ENCODE measurements at places on chromosomes 7 and 10.

DNA sequence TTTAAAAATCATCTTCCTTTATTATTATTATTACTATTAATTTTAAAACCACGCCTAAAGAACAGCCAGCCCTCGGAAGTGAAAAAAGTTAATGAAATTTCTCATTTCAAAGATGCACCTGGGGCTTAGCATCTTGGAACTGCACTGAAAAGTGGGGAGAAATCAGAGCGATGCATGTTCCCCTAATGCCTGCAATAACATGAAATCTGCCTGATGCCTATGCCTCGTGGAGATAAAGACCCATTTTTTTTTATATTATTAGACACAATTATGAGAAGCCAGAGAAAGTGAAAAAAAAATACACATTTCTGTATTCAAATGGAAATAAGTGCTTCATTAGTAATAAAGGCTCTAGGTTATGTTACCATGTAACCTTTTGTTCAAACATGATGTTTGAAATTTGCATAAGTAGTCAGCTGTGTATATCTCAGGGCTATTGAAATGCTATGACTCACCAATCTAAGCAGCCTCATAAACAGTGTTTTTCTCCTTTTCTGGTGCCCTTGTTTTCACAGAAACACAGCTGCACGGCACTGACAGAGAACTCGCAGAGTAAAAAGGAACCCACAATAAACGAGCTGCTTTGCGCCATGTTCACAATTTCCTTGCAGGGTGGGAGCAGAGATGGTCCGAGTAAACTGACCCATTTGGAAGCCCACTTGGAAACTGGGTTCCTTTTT, 175.8 kb upstream of the PRKCQ start:
- DNase-seq = no peak

- DNase-seq = no peak
These were observed 21.8 kb upstream of the TECTB start for GRCh38 chr10:112261281-112261822.

DNA sequence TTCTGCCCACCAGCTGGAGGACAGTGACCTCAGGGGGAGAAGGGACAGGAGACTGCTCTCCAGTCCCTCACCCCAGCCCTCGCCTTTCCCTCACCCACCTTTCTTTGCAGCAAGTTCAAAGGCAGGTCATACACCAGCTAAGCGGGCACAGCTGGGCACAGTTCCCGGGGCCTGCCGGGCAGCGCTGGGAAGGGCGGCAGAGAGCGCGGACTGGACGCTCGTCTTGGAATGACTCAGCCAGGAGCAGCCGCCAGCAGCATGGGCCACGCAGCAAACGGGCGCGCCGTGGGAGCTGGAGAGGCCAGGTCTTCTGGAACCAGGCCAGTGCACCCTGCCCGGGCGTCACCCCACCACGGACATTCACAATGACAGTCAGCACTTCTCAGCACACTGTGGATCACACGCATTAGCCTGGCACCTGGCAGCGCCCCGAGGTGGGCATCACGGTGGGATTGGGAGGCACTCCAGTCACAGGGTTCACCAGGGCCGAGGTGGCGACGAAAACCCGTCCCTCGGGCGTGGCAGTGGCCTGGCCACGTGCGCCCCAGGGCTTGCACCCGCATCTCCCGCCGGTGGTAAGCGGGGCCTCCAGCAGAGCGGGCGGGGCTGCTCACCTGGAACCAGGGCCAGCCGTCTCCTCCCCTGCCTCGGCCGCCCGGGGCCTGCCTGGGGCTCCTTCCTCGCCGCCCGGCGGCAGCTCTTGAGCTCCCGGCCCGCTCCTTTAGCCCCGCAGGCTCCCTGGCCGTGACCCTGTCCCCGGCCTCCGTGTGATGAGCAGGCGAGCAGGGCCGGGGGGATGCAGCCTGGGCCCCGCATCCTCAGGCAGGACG, 29.0 kb upstream of the WDFY4 start:
- DNase-seq = peak; percentile 59

DNA sequence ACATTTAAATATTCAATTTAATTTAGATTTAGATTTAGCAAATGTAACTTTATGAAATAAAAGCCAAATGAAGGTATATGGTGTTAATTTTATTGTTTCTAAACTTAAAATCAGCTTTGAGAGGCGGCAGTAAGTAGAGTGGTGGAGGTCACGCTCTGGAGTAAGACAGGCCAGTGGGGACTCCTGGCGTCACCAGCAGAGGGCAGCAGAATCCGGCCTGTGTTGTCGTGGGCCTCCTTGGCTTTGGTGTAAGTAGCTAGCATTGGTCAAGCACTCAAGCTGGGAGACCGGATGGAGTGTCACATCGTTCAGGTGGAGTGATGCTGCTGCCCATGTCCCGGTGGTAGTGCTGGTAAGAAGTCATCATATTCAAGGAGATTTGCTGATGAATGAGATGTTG, 98.7 kb upstream of the DNAJB6 start:
- peak; percentile 50 for DNase-seq

DNA sequence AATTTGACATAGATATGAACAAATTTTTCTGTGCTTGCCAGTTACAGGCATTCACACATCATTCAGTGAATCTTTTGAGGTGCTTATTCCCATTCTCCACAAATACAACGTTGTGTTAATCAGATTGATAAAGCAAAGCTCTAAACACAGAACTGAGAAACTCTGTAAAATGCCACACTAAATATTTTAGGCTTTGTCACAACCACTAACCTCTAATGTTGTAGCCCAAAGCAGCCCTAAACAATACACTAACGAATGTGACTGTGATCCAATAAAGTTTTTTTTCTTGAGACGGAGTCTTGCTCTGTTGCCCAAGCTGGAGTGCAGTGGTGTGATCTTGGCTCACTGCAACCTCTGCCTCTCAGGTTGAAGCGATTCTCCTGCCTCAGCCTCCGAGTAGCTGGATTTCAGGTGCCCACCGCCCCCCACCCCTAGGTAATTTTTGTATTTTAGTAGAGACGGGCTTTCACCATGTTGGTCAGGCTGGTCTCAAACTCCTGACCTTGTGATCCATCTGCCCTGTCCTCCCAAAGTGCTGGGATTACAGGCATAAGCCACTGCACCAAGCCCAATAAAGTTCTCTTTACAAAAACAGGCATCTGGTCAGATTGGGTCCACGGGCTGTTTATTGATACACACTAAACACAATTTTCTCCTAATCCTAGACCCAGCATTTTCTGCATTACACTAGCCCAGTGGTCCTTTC, 6.9 kb downstream of the CYCS start:
- no peak for DNase-seq

DNA sequence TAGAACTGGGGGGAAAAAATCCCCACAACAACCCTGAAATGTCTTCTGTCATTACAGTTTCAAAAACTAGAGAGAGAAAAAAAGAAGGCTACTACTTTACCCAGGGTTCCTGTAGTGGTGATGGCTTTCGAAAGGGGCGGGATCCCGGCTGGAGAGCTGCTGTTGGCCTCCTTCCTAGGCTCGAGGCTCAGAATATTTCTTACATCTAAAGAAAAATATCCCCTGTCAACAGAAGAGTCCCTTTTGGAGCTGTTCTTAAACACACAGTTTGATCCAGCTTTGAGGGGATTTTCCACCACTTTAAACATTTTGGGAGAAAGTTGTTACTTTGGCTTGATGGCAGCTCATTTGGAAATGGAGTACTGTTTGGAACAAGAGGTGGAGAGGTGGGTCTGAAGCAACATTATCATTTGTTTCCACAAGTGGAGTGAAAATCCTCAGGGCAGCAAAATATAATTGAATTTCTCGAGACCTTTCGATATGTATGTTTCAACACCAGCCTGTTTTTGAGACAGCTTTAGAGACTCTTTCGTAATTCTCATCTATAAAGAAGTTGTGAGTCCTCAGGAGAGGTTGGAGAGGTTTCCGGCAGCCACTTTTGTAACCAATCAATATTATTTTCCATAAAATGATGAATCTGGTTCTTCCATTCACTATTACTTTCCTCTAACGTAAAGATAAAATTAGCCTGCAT, 5.1 kb downstream of the HOXA13 start:
- no peak for DNase-seq

- peak; percentile 75 for DNase-seq
These were observed 501.6 kb downstream of the GALNT17 start for GRCh38 chr7:71633551-71634008.

GRCh38 chr10:80046629-80047441, 31.6 kb upstream of the TMEM254 start:
- peak; percentile 92 for DNase-seq

GRCh38 chr10:3655528-3655927, 129.5 kb downstream of the KLF6 start:
- no peak for DNase-seq

DNA sequence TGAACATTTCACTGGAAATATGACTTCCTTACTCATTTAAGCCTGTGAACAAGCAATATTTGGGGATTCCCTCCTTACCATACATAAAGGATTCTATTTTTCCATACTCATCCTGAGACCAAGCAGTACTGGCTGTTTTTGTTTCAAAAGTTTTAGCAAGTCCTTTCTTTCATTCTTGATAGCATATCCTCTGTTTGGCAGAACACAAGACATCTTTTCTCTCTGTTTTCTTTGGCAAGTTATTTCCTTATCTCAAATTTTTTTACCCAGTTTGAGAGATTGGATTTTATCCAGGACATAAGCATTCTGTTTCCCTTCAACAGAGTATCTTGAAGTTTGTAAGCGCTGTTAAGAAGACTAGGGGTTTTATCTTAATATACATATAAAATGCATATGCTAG, 3.0 kb upstream of the WASL start:
- no peak for DNase-seq

DNA sequence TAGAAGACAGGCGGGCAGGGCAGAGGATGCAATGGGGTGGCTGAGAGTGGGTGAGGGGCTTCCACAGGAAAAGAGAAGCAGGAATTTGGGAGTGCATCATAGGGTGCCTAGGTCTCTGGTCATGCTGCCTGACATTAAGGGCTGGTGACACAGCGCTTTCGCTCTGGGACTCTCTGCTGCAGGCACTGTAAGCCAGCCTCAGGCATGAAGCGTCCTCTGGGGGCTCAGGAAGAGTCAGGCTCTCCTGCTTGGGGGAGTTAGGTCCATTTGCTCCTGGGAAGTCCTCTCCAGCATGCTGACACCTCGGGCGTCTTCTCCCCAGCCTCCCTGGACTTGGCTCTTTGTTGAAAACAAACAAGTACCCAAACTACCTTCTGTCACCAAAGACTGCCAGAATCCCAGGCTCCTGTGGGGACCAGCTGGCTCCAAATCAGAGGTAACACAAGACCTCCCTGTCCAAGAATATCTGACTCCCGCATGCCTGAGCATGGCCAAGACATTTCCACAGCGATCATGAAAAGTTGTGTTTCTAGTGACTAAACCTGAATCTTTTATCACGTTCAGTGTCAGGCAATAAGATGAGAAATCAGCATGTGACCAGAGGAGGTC, 55.4 kb downstream of the GPR26 start:
- no peak for DNase-seq

DNA sequence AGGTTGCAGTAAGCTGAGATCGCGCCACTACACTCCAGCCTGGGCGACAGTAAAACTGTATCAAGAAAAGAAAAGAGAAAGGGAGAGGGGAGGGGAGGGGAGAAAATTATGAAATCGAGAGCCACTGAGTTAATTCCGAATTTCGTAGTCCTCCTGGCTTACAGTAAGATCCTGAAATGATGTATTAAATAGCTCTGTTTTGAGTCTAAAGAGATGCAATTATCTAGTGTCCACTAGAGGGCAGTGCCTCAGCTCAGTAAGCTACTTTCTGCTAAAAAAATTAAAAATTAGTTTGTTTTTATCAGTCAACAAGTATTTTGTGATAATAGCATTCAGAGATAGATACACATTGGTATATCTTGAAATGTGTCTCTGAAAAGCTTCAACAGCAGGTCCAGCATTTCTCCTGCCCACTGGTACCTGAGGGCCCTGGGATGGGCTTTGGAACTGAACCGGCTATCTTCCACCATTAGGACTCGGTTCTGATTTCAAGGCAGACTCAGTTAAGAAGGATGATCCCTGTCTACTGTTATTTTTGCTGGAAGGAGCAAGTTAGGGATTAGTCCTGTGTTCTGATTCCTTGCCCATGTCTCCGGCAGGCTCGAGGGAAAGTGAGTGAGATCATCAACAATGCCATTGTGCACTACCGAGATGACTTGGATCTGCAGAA, 19.5 kb downstream of the TSPAN33 start:
- DNase-seq = peak; percentile 84

- DNase-seq = no peak
These were observed 6.3 kb upstream of the SNX13 start for GRCh38 chr7:17946591-17946990.

GRCh38 chr10:69573056-69573806, at the start of gene NEUROG3:
NEUROG3 (minus strand) TSS chr10:69573422; CDS start chr10:69573043, 379 bp downstream.
- DNase-seq = peak; percentile 74

DNA sequence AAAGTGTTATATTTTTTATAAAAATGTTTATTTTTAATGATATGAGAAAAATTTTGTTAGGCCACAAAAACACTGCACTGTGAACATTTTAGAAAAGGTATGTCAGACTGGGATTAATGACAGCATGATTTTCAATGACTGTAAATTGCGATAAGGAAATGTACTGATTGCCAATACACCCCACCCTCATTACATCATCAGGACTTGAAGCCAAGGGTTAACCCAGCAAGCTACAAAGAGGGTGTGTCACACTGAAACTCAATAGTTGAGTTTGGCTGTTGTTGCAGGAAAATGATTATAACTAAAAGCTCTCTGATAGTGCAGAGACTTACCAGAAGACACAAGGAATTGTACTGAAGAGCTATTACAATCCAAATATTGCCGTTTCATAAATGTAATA, 64.8 kb upstream of the CAPZA2 start:
- DNase-seq = no peak

GRCh38 chr10:123140983-123141390, 5.2 kb downstream of the HMX3 start:
- no peak for DNase-seq

DNA sequence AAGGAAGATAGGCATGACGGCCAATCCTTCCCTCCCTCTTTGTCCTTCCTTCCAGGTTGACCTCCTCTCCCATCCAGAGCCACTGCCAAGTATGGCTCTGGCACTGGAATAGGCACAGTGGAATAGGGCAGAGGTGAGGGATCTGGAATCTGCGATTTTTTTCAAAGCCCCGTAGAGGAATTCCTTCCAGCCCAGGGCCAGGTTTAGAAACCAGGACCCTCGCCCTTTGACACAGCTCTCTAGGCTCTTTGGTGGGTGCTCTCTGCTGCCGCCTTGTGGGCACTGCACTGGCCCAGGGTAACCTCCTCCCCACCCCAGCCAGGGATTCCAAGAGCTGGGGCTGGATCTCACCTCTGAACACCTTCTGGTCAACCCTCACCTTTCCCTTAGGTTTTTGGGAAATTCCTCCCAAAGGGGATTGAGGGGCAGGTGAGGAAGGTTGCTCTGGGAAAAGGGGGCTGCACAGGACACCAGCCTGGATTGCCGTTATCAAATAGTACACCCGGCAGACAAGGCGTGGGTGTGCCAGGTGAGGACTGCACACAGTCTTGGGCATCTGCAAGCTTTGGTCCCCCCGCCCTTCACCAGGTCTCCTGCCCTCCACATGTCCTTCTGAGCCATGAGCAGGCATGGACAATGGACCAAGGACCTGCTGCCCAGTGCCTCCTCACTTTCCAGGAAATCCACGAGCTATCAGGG, 22.8 kb downstream of the C10orf105 start:
- peak; percentile 87 for DNase-seq

DNA sequence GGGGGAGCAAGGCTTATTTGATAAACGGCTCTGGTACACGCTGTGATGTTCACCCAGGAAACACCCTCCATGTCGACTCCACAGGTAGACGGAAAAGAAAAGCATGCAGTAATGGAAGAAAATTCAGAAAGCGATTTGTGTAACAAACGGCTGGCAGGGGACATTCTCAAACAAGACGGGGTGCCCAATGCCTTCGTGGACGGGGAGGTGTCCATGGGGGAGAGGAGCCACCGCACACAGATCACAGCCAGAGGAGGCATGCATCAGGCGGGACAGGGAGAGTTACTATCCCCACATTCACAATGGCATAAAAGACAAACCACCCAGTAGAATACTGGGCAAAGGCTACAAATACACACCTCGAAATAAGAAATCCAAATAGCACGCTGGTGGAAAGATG, 20.1 kb downstream of the CNPY1 start:
- no peak for DNase-seq

Measured in GM23338 (cell line).